ENCODE measurements at places on chromosomes 6 and 20. TPM values are rescaled to one million over a fixed set of nuclear protein-coding genes. Genes with fewer than 3 reads are reported as not detected.
A peak's percentile ranks its signal among the peaks of the same experiment; 100 is the strongest.

DNA sequence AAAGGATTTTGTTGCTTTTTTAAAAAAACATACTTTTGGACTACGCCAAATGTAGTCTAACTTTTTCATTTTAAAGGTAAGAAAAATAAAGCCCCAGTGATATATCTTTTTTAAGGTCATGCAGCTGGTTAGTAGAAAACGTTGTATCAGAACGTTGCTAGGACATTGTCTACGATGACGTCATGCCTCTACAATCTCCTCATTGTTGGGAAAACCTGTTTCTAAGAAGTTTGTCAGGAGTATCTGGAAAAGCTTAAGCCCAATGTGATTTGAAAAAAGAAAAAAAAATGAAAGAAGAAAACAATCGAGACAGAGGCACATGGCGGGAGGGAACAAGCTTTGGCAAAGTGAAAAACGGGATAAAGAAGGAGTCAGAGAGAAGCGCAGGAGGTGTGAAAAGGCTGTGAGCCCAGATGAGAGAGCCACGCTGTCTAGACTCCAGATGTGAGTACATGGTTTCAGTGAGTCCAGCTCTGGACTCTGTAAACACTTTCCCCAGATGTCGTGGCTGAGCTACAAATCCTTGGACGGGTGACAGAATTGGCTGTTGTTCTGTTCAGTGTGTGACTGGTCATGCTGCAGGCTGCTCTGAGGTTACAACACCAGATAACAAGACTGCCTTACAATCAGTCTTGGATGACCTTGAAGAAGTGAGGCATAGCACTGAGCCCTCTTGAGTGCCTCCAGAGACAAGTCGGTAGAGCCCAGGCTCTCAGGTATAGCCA lies 656.7 kb upstream of the ID4 start:
- DNase-seq = peak; percentile 93
- H3K27me3 ChIP-seq = no peaks in the 10 kb centered on the region
- H3K27ac ChIP-seq = no peak overlapping the region
- H3K36me3 ChIP-seq = no peaks in the 10 kb centered on the region
- H3K4me3 ChIP-seq = no peak overlapping the region
- H3K4me1 ChIP-seq = peaks cover 7% of the 10 kb centered on the region

Gene IL17F
- total RNA-seq = not detected

DNA sequence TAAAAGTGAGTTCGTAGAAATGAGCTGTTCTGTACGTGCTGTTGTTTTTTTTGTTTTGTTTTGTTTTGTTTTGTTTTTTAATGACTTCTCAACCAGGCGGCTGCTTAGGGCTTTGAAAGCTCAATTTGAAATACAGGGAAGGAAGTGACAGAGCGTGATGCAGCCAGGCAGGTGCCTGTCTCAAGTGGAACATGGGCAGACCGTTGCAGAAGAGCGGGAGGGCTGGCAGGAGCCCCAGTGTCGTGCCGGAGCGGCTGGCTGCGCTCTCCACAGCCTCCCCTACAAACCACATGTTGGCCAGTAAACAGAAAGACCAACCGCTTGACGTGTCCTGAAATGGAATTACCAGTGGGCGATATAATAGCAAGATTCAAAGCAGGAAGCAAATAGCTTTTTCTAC lies 164.9 kb upstream of the RREB1 start:
- no peak overlapping the region for H3K4me3 ChIP-seq
- no peak overlapping the region for H3K27ac ChIP-seq
- peaks cover 11% of the 10 kb centered on the region for H3K4me1 ChIP-seq
- no peak for DNase-seq

DNA sequence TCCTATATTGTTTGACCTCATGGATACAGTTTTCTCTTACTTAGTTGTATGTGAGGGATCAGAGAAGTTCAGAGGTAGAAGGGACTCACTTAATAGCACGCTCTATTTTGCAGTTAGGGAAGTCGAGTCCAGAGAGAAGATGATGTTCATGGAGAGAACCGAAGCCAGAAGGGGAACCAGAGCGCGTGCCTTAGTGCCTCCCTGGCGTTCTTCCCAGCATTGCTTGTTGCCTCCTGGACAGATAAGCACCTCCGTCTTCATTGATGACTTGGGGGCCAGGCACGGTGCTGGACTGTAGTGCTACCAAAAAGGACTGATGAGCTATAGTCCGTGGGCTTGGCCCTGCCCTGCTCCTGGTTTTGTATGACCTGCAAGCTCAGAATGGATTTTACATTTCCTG lies 109.8 kb downstream of the RPP40 start:
- H3K4me3 ChIP-seq = no peak overlapping the region
- peak; percentile 60 for DNase-seq
- no peaks in the 10 kb centered on the region for H3K4me1 ChIP-seq
- peaks cover 21% of the 10 kb centered on the region for H3K36me3 ChIP-seq

Gene WFDC12
- 4.4 TPM for total RNA-seq

- no peak for DNase-seq
- H3K27ac ChIP-seq = no peak overlapping the region
- no peaks in the 10 kb centered on the region for H3K27me3 ChIP-seq
- H3K36me3 ChIP-seq = no peaks in the 10 kb centered on the region
- no peak overlapping the region for H3K4me3 ChIP-seq
These were observed 678.6 kb downstream of the MAFB start for GRCh38 chr20:40010483-40010882.

DNA sequence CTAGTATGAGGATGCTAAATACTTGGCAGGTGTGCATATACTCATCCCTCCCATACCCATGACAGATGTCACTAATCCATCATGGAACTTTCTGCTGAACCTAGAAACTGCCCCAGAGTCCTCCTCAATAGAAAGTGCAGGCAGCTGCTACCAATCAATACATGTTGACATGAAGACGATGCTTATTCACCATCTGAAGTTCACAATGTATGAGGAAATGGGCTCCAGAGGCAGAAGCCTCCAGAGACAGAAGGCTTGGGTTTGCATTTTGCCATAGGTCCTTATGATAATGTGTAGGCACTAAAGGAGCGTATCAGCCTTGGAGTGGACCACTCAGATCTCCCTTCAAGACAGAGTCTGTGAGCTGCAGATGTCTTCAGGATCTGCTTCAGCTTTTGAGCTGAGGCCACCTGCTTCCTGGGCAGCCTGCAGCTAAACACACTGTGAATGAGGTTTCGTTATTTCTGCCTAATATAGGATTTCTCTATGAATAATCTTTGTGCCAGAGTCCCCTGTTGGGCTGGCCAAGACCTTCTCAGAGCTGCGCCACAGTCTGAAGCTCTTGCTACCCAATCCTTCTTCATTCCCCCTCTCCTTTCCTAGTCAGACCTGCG lies 7.5 kb upstream of the KIAA1755 start:
- no peak for DNase-seq
- no peak overlapping the region for H3K4me3 ChIP-seq
- H3K27me3 ChIP-seq = no peaks in the 10 kb centered on the region

DNA sequence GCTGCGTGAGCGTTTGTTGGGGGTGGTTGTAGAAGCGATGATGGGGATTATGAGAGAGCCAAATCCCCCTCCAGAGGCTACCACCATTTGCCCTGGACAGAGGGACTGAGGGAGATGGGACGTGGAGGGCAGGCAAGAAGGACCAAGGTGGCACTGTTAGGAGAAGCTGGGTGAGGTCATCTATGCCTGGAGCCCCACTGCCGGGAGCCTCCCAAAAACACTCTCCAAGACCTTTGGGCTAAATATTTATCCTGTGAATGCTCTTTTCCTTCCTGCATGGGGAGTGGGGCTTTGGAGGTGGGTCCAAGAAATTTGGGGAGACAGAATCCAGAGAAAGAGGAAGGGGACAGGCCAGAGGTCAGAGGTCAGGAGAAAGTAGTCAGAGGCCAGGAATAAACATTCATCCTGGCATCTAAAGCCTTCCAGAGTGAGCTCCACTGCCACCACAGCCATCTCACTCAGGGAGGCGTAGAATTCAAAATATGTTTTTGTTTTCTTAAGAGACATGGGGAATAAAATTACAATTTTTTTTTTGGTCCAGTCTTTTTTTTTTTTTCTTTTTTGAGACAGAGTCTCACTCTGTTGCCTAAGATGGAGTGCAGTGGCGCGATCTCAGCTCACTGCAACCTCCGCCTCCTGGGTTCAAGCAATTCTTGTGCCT lies 17.8 kb upstream of the PTGIS start:
- H3K27ac ChIP-seq = peak overlapping the region; percentile 72
- no peaks in the 10 kb centered on the region for H3K27me3 ChIP-seq
- peaks cover 49% of the 10 kb centered on the region for H3K4me1 ChIP-seq
- H3K4me3 ChIP-seq = no peak overlapping the region

DNA sequence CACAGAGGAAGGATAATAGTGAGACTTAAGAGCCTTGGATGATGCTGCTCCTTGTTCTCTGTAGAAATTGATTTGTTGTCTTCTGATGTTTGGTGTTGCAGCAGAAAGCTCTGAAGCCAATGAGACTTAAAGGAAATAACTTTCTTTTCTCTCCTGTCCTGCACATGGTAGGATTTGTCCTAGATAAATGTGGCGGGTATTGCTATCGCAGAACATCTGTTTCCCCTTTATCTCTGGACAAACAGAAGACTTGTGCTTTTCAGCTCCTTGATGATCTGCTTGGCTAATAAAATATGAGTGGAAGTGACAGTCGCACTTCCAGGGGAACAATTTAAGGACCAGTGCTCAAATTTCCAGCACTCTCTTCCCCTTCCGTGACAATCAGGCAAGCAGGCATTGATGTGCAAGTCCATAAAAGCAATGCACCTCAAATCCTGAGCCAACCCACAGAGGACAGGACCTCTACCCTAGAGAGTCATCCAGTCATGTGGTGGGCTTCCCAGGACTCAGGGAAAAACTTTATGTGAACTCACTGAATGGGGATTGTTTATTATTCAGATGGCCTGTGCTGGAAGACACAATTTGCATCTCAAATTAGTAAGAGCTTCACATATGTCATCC lies 9.9 kb upstream of the NCR2 start:
- H3K4me3 ChIP-seq = no peak overlapping the region
- no peaks in the 10 kb centered on the region for H3K36me3 ChIP-seq
- H3K27me3 ChIP-seq = no peaks in the 10 kb centered on the region
- no peak for DNase-seq

GRCh38 chr20:38514185-38514584 lies 41.5 kb downstream of the RALGAPB start:
- no peak for DNase-seq
- H3K27ac ChIP-seq = no peak overlapping the region

- no peak for DNase-seq
- no peak overlapping the region for H3K27ac ChIP-seq
- H3K4me3 ChIP-seq = no peak overlapping the region
- H3K36me3 ChIP-seq = no peaks in the 10 kb centered on the region
- no peaks in the 10 kb centered on the region for H3K4me1 ChIP-seq
These were observed 646.6 kb downstream of the HACE1 start for GRCh38 chr6:104212977-104213668.

GRCh38 chr6:35086282-35086632 lies 54.9 kb downstream of the TCP11 start:
- H3K27me3 ChIP-seq = no peaks in the 10 kb centered on the region
- H3K36me3 ChIP-seq = peaks cover 61% of the 10 kb centered on the region
- peaks cover 16% of the 10 kb centered on the region for H3K4me1 ChIP-seq
- no peak for DNase-seq

GRCh38 chr6:158970640-158971275 lies 29.2 kb downstream of the RSPH3 start:
- no peak overlapping the region for H3K4me3 ChIP-seq
- no peak for DNase-seq
- H3K36me3 ChIP-seq = peaks cover 7% of the 10 kb centered on the region
- H3K27ac ChIP-seq = no peak overlapping the region
- no peaks in the 10 kb centered on the region for H3K27me3 ChIP-seq

Data from vagina (tissue), 2 donors.